ENCODE measurements at places on chromosomes 5 and 9.

- peak; percentile 1 for DNase-seq
Observed at GRCh38 chr5:78985116-78985724, at the start of gene ARSB. Gene ARSB, minus strand, starts transcription at chr5:78985310. Its CDS starts 62 bp downstream, at chr5:78985248.

- no peak for DNase-seq
Observed at GRCh38 chr9:107703651-107704050, 214.1 kb upstream of the KLF4 start.

DNA sequence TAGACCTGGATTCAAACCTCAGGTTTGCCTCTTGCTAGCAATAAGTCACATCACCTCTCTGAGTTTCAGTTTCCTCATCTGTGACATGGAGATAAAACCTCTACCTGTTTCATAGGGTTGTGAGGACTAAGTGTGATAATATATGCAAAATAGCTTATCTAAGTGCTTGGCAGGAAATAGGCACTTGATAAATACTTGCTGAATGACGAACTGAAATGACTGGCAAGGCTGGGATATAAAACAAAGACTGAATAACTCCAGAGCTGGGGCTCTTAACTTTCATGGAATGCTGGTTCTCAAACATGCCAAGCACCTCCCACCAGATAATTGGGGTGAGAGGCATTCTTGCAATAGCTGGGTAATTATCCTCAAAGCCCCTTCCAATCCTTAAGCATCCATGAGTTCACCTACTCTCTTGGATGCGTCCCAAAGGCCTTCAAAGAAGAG is 87.6 kb downstream of the ADRB2 start:
- DNase-seq, result no peak

- DNase-seq, result no peak
Observed at GRCh38 chr9:69857828-69858227, 37.2 kb downstream of the CFAP95 start.

DNA sequence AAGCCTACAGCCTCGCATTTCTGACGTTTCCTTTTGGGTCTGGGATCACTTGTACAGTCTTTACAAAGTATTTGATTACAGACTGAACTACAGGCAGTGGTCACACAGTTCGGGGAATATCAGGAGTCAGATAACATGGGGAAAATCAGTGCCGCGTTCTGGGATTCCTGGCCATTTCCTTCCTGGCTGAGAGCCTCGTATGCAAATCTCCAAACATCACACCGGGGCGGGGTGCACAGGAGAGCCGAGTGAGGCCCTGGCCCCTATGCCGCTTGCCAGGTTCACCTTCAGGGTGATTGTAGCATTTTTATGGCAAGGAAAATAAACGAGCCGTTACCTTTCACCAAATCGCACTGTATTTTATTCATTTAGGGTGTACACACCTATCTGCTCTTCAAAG is 29.6 kb upstream of the SLC9A3 start:
- no peak for DNase-seq

DNA sequence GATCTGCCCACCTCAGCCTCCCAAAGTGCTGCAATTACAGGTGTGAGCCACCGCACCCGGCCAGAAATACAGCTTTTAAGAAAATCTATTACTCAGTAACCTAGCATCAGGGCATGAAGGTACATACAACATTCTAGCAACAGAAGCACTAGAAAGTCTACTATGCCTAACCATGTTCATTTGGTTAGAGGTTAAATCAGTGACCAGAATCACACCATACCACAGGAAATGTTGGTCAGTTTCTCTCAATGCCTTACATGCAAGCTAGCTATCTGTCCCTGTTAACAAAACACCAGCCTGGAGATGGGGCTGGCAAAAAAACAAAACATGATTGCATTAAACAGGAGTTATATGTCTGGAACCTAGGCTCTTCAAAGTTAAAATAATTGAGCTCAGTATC is 104.1 kb downstream of the STRBP start:
- no peak for DNase-seq

- no peak for DNase-seq
Observed at GRCh38 chr5:102561894-102562760, 63.3 kb upstream of the SLCO6A1 start.

- DNase-seq, result no peak
Observed at GRCh38 chr5:73153513-73153912, 19.5 kb upstream of the TMEM174 start.

DNA sequence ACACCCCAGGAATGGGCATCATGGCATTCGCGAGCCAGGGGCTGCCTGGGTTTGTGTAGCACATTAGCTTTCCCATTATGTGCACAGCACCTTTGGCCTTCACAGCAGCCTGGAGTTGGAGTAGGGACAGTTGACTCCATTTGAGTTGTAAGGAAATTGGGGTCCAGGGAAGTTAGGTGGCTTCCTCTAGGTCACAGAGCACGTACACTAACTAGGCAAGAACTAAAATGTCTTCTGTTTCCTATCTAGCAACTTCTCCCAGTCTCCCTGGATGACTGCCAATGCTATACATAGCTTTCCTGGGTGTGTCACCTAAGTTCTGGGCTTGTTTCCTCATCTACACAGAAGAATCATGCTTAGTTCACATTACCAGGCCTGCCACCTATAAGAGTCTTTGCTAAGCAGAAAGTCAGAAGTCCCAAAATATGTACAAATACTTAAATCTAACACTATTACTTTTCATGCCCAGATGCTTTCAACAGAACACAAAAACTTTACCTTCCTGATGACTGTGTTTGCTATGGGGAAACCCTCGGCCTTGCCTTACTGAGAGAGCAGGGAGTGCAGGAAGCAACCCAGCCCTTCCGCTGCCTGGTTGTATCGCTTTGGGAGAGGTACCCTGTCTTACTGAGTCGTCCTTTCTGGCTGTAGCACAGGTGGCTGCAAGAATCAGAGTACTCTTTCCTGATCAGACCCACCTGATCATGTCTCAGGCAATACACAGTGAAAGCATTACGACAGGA is 12.0 kb downstream of the MACROH2A1 start:
- DNase-seq, result no peak

DNA sequence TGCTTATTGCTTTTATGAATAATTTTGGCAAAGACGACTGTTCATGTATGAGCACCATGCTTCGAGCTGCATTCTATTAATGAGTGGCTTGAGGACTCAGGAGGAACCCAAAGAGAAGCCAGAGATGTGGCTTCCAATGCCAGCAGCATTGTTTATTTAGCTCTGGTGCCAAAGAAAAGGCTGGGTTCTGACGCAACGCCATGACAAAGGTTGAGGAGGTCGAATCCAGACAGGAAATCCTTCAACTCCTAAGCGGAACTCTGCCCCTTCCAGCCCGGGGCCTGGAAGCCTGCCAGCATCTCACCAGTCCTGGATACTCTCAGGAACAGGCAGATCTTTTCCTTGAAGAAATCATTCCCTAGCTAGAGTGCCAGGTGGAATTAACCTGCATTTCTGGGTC is 104.4 kb downstream of the ARHGAP26 start:
- no peak for DNase-seq

GRCh38 chr5:148781766-148782165 is 44.6 kb upstream of the ADRB2 start:
- no peak for DNase-seq

DNA sequence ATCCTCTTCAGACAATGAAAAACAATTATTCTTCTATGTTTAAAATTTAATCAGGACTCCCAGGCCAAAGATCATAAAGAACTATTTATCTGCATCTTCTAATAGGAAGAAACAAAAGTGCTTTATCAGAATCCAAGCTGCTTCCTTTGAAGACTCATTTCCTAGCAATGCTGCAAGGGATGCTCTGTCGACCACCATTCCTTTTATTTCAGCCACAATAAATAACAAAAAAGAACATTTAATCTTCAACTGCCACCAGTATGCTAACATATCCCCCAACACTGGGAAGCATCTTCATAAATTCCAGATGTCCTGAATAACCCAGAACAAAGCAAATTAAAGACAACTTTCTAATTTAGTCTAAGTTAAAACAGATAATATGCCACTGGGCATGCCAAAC is 68.7 kb downstream of the PKD2L2 start:
- DNase-seq, result no peak

- no peak for DNase-seq
Observed at GRCh38 chr9:95116002-95116807, 201.3 kb downstream of the FANCC start.

- no peak for DNase-seq
Observed at GRCh38 chr5:149747141-149747832, 17.2 kb downstream of the PPARGC1B start.

- DNase-seq, result no peak
Observed at GRCh38 chr5:50856401-50857119, 190.1 kb downstream of the PARP8 start.

DNA sequence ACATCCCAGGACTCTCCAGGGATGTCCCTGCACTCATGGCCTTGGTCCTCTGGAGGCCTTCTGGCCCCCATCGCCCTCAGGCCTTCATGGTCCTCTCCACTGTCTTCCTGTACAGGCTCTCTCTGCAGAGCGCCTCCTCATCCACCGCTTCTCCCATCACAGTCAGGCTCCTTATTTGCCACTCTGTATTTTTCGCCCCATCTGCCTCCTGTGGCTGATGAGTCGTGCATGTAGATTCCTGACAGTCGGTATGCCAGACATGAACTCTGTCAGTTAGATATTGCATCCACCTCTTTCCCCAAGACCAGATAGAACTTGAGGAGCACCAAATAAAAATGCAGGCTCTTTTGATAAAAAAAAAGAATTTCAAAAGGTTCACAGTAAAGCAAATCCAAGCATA is 362.8 kb downstream of the IRX1 start:
- DNase-seq, result no peak

GRCh38 chr9:132858751-132859150 is 19.3 kb downstream of the AK8 start:
- no peak for DNase-seq

GRCh38 chr9:120891245-120891883 is 14.4 kb upstream of the PHF19 start:
- no peak for DNase-seq

- no peak for DNase-seq
Observed at GRCh38 chr5:68709239-68709638, 384.6 kb upstream of the SLC30A5 start.
